ENCODE measurements at places on chromosomes 1 and 21.

- no peak for DNase-seq
Observed at GRCh38 chr1:43666608-43667007, 16.7 kb downstream of the KDM4A start.

DNA sequence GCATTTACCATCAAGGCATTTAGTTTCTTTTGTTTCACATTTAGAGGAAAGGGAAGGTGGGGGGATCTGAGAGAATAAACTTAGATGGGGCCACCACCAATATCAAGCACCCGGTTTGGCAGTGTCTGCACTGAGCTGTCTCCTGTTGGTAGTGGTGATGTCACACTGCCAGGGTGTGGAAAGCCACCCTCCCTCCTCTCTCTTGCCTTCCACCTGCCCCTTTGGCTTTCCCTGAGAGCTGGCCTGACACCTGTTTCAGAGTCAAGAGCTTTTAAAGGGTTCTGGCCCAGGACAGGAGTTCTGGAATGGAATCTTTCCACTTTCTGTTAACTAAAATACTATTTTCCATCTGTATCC is 13.4 kb downstream of the ATF3 start:
- no peak for DNase-seq

- no peak for DNase-seq
Observed at GRCh38 chr21:14589855-14590563, 43.9 kb upstream of the SAMSN1 start.

DNA sequence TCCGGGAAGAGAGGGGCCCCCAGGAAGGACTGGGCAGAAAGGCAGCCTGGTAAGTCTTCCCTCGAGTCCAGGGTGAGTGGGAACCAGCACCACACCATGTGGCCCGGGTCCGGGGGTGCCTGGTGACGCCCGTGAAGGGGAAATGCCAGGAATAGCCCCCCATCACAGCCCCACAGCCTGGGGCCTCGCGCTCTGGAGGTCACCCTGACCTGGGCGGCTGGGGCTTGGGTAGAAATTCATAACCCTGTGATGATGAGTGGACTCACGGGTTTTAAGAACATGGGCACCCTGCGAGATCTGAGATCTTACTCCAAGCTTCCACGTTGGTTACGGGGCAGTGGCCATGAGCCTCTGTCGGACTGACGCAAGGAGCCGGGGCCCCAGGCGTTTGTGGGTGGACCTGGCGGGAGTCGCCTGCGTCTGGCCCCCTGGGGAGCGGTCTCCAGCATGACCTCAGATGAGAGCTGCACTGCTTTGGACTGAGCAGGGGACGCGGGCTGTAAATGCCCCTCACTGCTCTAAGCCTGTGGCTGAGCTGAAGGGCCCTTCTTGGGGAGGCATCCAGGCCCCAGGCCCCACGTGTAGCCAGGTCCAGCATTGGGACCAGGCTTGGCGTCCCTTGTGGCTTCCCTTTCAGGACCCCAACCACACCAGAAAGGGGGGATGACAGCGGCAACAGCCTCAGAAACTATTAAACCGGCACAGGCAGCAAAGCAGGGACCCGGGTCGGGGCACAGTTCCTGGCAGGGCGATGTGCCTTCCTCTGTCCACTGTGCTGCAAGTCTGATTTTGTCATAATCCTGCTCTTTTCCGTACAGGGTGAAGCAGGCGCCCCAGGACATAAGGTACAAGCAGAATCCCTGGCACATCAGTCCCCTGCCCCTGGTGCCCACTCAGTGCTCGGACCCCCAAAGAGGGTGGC is 60.0 kb downstream of the SLC19A1 start:
- DNase-seq, result no peak

- DNase-seq, result peak; percentile 95
Observed at GRCh38 chr21:29299916-29300806, 1.4 kb downstream of the BACH1 start.

DNA sequence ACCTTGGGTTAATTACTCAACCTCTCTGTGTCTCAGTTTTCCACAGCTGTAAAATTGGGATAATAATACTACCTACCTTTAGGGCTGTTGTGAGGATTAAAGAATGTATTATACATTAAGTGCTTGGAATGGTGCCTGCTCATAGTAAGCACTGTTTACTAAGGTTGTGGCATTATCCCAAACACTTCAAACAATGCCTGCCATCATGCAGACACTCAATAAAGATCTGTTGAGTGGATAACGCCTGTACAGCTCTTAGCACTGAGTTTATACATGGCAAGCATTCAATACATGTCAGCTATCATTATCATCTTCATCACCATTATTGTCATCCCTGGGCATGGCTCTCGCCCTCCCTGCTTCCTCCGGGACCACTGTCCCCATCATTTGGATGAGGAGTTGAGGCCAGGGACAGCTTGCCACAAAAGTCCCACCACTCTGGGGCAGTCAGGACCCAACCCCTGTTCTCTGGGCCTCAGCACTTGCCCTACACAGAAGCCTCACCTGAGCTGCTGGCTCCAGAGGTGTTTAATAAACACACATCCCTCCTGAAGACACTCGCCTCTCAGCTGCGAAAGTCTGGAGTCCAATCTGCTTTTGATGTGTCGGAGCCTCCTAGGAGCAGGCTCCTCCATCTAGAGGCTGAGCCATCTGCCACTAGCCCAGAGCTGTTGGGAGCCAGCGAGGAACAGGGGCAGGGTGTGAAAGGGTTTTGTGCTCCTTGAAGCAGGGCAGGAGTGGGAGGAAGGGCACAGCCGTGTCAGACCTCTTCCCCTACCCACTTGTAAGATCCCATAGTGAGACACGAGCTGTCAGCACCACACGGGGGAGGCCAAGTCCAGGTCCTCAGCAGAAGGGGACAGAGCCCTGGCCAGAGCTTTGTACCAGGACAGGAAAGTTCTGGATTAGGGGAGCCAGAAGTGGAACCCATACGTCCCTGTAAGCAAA is 80.9 kb upstream of the ZC3H12A start:
- no peak for DNase-seq

DNA sequence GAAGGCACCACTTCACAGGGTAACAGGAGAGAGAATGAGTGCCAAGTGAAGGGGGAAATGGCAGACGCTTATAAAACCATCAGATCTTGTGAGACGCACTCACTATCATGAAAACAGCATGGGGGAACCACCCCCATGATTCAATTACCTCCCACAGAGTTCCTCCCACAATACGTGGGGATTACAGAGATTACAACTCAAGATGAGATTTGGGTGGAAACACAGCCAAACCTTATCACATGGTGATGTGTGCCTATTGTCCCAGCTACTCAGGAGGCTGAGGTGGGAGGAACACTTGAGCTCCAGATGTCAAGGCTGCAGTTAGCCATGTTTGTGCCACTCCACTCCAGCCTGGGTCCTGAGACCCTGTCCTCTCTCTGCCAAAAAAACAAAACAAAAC is 56.0 kb upstream of the DSCAM start:
- no peak for DNase-seq

DNA sequence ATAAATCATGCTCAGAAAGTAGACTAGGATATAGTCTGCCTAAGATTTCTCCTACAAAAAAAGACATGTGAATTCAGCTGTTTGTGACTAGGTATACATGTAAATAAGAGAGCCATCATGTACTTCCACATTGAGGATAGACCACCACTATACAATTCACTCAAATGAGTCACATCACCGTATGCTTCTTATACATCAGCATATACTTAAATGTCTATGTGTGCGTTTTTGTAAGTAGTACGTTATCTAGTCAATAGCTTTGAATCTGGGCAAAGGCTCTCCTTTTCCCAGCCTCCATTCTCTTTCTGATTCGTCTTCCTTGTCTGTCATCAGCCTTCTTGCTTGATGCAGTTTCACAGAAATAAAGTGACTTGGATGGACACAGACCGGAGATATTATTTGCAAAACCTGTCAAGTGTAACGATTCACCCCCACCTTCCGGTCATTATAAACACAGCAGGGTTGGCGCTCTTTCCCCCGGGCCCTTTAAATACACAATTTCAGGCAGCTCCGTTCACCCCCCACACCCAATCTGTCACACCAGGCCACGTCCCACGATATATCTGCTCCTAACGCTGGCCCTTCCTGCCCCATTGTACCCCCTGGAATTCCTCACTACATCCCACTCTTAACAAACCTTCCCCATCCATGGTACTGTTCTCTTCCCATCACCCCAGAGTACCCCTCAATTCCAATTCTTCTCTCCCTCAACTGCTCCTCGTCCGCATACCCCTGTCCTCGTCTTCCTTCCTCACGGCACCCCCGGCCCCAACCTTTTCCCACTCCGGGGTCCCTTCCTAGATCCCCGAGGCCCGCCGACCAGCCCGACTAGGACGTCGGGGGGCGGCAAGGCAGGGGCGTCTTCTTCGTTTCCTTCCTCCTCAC is 636 bp downstream of the VAMP4 start:
- DNase-seq, result peak; percentile 36

- DNase-seq, result no peak
Observed at GRCh38 chr1:19130468-19130867, 79.6 kb downstream of the UBR4 start.

- no peak for DNase-seq
Observed at GRCh38 chr21:42799516-42799915, 79.8 kb downstream of the WDR4 start.

- peak; percentile 19 for DNase-seq
Observed at GRCh38 chr1:154765970-154766369, 104.1 kb downstream of the KCNN3 start.

- no peak for DNase-seq
Observed at GRCh38 chr1:214146523-214146922, 134.4 kb upstream of the SMYD2 start.

DNA sequence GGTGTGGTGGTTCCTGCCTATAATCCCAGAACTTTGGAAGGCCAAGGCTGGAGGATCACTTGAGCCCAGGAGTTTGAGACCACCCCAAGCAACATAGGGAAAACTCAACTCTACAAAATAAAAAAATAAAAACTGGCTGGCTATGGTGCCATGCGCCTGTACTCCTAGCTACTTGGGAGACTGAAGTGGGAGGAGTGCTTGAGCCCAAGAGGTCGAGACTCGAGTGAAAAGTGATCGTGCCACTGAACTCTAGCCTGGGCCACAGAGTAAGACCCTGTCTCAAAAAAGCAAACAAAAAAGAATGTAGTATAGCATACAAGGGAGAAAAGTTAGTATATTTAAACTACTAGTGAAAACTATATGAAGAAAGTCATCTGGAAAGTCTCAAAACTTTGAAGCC is 66.7 kb downstream of the ARID4B start:
- no peak for DNase-seq

GRCh38 chr1:209838537-209838936 is 10.8 kb downstream of the UTP25 start:
- no peak for DNase-seq

DNA sequence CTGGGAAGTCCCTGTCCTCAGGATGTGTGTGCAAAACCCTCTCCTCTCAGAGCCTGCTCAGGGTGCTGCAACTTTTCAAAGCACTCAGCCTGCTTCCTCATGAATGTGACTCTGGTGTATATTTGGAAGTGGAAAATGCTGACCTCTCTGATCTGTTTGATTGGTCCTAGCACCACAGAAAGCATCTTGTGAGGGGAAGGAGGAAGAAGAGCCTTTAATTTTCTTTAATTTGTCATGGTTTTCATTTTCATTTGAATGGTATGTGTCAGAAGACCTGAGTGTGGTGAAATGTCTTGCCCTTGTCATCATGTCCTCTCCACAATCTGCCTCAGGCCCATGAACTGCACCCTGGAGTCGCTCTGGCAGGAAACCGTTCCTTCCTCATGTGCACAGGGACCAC is 383.5 kb downstream of the NTNG1 start:
- no peak for DNase-seq

- peak; percentile 21 for DNase-seq
Observed at GRCh38 chr1:48203287-48203900, 19.1 kb upstream of the SLC5A9 start.

DNA sequence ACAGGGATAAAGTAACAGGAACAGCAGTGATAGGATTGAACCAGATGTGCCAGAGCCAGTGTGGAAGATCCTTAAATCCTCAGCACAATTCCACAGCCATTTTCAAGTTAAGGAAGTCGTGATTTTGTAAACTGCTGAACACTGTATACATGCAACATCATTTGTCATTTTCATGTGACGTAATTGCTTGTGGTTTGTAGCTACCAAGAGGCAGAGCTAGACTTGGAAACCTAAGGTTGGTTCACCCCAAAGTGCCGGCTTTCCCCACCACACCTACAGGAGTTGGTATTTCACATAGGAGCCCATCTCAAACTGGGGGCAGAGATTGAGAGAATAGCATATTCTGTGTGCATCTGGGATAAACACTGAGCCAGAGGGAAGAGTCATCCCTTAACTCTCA is 113.9 kb downstream of the CAPN8 start:
- no peak for DNase-seq

DNA sequence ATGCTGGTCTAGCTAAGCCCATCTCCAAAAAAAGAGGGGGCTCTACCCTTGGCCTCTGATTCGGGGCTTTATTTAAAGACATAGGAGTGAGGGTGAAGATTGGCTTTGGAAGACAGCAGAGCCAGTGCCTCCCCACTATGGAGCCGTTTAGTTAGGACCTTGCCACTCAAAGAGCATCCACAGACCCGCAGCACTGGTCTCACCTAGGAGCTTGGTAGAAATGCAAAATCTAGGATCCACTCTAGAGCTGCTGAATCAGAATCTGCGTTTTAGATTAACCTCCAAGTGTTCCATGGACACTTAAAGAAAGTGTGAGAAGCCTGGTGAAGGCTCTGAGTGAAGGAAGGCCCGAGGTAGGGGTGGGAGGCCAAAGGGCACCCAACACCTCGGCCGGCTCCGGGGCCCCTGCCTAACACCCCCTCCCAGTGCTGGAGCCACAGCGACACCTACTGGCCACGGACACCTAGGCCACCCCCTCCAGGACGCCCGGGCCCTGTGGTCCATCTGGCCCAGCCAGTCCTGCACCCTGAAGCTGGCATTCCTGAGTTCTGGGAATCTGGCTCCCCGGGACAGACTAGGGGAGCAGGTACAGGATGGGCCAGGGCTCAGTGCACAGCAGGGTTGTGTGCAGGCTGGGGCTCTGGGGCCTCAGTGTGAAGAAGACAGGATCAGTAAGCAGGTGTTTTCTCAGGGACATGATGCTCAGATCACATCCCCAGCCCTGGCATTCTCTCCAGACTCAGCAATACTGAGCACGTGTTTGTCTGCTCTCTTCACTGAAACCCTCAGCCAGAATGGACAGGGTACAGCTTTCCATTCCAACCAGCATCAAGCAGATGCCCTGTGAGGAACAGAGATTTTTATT is 79.2 kb downstream of the TMEM53 start:
- peak; percentile 63 for DNase-seq

DNA sequence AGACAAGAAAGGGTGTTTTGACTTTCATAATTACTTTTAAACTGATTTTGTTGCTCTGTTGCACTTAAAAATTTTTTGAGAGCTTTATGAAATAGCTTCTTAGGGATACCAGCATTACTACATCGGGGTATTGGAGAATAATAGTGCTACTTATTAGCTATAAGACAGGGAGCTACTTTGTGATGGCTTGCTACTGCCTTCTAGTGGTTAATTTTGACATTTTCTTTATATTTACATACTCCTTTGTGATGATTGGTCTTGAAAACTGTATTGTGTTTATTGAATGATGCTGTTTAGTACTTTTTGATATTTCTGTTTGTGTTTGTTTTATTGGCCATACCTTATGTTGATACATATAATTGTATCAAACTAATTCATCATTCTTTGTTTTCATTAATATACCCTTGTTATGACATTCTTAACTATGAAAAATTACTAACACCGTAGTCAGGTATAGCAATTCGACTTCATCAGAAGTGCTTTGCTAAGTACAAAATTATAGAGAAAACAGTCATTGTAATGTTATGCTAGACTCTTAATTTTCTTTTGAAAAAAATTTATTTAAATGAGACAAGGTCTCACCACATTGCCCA is 85.5 kb downstream of the CLIC4 start:
- DNase-seq, result peak; percentile 73

Data from EL (cell line).